ENCODE measurements at places on chromosomes 7 and 10.
A peak's percentile ranks its signal among the peaks of the same experiment; 100 is the strongest.

- DNase-seq = no peak
Observed at GRCh38 chr7:21773326-21773725, 172.4 kb downstream of the CDCA7L start.

- DNase-seq = peak; percentile 65
Observed at GRCh38 chr7:158541346-158542010, 46.1 kb downstream of the PTPRN2 start.

DNA sequence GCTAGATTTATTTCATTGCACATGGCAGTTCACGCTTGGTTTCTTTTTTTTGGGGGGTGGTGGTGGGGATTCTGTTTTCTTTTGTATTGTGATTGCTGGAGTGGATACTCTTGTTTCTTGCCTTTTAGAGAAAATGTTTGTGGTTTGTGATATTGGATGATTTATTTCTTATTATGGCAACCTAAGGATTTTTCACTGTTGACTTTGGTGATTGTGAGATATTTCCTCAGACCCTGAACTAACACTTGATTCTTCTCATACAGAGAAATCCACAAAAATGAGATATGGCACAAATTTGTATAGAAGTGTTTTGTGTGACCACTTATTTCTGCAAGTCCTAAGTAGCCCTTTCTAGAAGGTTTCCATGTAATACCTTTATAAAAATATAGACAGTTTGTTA lies 871.1 kb downstream of the LRMDA start:
- no peak for DNase-seq

- DNase-seq = no peak
Observed at GRCh38 chr10:21492421-21492820, 33.1 kb downstream of the SKIDA1 start.

DNA sequence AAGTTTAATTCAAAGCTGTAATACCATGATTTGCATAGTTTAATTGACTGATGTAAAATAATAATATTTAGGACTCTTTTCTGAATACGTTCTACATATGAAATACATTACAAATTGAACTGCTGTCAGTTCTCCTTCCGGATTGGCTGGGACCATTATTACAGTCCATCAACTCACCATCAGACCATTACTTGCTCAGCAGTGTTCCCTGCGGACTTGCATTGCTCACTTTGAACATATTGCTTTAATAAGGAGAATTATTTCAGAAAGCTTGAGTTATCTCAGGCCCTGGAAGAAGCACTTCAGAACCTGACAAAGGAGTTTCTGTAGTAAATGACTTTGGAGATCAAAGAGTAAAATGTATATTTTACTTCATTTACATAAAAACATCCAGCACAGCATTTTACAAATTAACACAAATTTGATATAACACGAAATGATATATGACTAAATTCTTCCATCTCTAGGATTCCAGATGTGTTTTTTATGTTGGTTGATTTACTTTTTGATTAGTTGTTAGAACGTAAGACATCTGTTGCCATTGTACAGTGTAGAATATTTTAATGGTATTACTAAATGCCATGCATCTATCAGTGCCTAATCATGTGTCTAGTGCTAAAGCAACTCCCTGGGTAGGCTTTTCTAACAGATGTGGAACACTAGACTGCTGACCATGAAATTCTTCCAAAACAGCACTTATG lies 418.5 kb upstream of the SEMA3A start:
- no peak for DNase-seq

DNA sequence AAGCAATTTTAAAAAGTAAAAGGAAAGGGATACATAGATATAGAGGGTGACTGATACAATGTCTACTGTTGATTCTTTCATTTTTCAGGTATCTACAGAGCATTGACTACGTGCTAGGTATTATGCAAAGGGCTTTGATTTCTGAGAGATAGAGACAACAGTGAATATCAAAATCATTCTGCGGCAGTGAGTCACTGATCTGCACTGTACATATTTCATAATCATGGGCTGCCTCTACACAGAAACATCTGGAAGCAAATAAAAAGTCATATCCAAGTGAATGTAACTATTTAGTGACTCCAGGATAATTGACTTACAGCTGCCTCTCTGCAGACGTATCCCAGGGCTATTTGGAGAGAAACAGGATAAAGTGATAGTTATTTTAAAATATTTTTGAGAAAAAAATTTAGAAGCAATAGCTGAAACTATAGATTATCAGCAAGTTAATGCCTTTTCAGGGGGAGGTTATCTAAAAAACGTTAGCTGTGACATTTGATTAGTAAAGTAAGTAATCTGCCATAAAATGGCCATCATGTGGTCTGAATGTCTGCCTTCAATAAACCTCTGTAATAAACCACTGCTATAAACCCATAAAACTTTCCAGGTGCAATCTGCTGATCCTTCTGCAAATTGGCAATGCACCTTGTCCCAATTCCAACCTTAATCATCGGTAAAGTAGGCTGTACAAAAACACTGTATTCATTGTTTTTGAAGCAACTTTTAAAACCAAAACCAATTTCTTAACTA lies 43.7 kb downstream of the CPXM2 start:
- DNase-seq = no peak

- peak; percentile 92 for DNase-seq
Observed at GRCh38 chr7:99379043-99379577, 4.6 kb downstream of the ARPC1B start.

DNA sequence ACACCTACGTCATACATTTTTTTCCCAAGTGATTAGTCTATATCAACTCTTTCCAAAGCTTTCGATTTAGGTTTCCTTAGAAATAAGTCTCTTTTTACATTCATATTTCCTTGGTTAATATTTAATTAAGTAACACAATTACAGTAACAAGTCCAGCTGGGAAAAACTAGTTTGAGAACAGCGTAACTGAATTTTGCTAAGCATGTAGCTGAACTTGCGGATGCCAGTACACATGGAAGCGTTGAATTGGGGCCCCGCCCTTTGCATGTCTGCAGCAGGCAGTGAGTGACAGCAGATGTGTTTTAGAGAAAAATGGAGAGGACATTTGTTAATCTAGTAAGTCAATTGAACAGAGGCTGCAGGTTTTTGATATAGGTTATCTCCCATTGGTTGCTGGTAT lies 72.5 kb downstream of the TAF3 start:
- no peak for DNase-seq

GRCh38 chr10:103781329-103782061 lies 73.9 kb downstream of the SH3PXD2A start:
- no peak for DNase-seq

Data from HL-60 (cell line).